ENCODE measurements at places on chromosomes 3 and 15.

DNA sequence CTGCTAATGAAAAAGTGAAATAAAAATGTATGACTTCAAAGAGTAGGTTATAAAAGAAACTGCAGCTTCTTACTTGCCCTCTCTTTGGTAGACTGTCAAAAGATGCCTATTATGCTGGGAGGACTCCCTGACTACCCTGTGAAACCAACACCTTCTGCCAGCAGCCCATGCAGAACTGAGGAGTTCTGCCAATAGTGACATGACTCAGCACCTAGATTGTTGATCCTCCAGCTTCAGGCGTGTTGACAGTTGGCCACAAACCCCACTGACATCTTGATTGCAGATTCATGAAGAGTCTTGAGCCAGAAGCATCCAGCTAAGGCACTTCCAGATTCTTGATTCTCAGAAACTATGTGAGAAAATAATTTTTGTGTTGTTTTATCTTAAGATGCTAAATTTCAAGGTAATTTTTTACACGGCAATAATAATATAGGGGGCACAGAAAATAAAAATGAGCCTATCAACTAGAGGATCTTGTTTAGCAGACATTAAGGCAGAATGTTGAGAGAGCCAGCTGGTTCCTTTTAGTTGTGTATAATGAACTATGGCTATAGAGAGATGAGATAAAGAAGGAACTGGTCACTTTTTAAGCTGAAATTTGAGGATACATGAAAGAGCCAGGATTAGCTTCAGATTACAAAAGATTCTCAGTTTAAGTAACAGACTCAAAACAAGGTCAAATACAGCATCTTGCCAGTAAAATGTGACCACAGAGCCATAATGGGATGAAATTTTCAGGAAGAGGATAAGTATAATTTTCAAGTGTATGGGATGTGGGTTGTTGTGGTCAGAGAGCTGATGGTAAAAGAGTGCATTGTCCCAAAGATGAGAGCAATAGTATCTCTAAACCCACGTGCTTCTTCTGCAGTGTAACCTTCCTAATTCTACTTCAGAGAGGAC is 588.7 kb upstream of the CBLB start:
- no peak for DNase-seq

GRCh38 chr3:64815195-64815631 is 127.4 kb upstream of the ADAMTS9 start:
- no peak for DNase-seq

- DNase-seq = no peak
Observed at GRCh38 chr3:131922356-131922755, 112.5 kb downstream of the CPNE4 start.

- no peak for DNase-seq
Observed at GRCh38 chr15:35311615-35312014, 226.5 kb upstream of the NANOGP8 start.

GRCh38 chr15:101059381-101060341 is 140.5 kb downstream of the LRRK1 start:
- DNase-seq = no peak

- no peak for DNase-seq
Observed at GRCh38 chr3:143295201-143296080, 175.9 kb downstream of the CHST2 start.

DNA sequence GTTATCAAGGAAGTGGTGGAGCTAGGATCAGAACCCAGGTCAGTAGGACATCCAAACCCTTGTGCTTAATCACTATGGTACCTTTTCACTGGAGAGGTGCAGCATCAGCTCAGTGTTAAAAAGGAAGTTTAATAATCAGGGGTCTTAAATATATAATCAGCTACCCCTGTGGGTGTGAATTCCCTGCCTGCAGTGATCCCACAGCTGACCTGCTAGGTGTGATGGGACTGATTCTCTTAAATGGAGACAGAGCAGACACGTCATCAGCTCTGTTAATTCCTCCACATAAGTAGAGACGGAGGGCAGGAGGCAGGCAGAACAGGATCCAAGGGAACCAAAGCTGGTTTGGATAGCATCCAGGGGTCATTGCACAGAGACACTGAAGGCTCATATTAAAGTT is 154.1 kb upstream of the CRBN start:
- DNase-seq = no peak

DNA sequence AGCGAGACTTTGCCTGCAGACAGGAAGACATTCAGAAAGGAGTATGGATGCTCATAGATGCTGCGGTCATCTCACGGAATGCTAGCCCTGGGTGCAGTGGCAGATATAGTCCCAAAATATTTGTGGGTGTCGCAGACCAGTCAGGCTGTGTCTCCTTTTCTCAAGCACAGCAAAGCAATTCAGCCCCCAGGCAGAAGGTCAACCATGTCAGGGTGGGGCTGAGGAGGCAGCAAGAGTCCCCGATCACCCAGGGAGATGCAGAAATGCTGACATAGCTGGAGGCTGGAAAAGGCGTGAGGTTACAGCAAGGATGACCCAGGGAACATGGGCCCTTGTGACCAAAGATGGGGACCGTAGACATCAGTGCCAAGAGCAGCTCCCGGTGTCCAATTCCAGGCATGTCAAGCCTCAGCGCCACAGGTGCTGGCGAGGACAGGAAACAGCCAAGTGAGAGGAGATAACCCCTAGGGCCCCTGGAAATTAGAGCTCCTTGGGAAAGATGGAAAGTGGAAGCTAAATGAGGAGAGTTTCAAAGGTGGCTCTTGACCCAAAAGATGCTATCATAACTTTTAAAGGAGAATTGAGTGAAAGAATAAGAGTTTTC is 81.2 kb upstream of the ABHD17C start:
- DNase-seq = no peak

GRCh38 chr3:54257125-54257720 is 134.9 kb downstream of the CACNA2D3 start:
- no peak for DNase-seq

DNA sequence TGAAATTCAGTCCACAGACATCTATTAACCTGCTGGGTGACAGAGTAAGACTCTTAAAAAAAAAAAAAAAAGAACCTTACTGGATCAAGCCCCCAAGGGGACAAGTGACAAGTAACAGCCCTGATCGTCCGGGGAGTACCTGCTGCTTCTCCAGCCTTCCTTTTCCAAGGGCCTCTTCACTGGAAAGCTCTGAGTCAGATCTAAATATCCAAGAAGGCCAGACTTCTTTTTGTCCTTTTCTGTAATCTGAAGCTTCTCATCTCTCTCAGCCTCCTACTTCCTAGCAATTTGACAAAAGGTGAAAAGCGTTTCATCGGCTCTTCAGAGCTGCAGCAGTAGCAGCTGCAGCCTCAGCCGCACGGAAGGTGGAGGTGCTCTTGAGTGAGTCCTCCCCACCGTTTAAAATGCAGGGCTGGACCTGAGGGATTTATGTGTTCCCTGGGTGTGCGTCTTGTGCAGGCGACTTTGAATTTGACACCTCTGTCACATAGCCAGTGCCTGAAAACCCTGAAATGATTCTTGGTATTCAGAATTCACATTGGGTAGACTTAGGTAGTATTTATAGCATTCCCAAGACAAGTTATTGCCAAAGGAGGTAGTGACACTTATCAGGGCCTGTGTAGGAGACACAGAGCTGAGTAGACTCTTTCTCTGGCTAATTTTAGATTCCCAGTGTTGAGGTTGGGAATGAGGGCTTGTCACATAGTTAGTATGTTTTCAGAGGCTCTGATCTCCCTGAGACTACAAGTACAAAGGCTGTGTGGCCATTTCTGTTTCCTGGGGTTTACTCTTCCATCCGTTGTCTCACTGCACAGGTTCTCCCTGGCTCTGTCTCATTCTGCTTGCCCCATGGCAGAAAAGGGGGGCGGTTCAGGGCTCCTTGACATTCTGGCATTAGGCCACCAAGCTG is 291.2 kb upstream of the C2CD4B start:
- no peak for DNase-seq

DNA sequence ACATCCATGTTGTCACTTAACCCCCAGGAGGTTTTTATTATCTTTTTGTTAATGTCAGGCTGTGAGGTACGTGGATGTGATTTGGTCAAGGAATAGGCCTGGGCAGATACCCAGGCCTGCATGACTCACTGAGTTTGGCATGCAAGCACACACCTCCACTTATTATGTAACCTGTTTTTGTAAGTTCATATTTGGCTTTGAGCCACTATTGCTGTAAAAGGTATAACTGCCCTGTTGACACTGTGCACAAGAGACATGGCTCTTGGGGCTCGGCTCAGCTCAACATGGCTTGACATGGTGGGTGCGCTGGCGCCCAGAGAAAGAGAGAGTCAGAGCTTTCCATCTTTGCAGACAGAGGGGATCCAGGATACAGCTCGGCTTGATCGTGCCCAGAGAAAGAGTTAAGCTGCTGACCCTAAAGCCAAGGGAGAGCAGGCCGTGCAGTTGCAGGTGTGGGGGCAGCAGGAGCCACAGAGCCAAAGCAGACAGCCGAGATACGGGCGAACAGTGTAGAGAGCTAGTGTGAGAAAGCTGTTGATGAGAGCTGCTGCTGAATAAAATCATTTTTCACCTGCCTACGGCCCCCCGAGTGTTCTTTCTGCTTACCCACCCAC is 67.9 kb upstream of the UNC13C start:
- no peak for DNase-seq

DNA sequence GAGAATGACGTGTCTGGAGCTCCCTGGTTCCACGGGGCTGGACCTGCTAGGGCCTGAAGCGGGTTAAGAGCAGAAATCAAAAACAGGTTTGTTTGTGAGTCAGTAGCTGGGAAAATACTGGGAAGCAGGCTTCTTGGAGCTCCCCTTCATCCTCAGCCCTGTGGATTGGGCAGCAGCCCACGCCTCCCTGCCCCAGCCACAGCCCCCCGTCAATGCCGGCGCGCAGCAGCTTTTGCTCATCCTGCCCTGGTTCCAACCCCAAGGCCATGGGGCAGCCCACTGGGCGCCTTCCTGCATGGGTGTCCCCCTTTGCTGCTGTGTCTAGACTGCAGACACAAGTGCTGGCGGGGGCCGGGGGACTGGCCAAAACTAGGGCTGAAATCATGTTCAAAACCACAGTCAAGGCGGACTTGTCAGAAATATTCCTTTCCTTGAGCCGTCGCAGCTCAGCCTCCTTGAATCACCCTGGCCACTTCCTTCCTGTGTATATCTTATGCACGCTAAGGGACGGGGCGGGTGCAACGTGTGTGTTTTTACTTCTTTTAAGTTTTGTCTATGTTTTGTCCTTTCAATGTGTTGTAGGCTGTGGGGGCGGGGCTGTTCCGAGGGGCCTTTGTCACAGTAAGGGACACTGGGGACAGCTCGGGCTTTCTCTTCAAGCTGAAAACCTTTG is 108.1 kb downstream of the KLF13 start:
- DNase-seq = peak; percentile 67

GRCh38 chr15:33201491-33202231 is 7.1 kb upstream of the FMN1 start:
- no peak for DNase-seq

GRCh38 chr3:122977746-122978466 is 49.7 kb downstream of the SEMA5B start:
- no peak for DNase-seq

DNA sequence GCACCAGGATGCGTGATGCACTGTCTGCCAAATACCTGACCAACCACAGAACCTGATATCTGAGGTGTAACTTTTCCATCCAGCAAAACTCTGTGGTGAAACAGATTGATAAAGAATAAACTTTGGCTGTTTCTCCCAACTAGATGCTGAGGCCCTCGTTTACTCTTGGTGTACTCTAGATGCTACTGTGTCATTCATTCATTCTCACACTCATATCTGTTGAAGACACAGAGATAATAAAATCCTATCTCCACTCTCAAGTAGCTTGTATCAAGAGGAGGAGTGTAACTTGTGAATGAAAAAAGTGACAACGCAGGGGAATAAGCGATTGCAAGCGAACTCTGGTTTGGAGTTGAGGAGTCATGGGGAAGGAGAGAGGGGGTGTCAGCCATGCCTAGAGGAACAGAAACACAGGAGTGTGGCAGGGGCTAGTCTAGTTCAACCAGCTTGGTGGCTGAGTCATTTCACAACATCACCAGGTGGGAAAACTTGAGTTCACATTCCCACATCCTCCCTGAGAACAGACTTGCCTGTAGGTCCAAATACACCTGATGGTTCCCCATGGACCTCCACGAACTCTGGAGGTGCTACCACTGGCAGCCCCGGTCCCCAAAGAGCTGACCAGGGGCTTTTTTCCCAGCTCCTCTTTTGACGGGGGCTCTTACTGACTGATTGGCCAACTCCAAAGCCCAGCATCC is 73.3 kb upstream of the SNRK start:
- DNase-seq = no peak

DNA sequence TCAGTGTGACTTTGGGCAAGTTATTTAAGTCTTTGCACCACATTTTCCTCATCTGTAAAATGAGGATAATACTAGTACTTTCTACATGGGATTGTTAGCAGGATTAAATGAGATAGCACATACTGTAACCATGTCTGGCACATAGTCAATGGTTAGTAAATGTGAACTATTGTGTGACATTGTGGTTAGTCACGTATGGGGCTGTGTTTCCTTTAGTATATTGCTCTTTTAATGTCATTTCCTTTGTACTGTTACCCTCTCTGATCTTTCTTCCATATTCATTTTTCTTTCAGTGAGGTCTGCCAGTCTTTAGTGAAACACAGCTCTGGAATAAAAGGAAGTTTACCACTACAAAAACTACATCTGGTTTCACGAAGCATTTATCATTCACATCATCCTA is 21.4 kb downstream of the OPA1 start:
- no peak for DNase-seq

- no peak for DNase-seq
Observed at GRCh38 chr3:195929452-195929851, 21.1 kb upstream of the TNK2 start.

All from T-helper 22 cell (primary cell).